Iris pigment epithelial cell (primary cell): ENCODE measurements at places on chromosomes 2 and 18.

DNA sequence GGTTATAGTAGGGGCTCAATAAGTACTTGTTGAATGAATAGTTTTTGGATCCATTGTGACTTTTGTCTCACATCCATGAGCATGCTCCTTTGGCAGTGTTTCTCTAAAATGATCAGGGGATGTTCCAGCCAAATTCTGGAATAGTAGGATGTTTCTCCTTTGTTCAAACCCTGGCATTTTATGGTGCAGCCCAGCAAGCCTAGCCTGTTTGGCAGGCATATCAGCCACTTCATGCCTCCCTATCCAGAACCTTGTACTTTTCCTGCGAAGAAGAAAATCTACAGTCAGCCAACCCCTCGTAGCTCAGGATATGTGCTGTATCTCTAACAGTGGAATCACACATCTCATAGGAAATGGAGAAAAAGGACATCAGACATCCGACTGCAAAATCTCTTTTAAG is 27.1 kb upstream of the RPRD1A start:
- DNase-seq = no peak

GRCh38 chr2:60095903-60096302 is 457.6 kb downstream of the BCL11A start:
- DNase-seq = no peak

DNA sequence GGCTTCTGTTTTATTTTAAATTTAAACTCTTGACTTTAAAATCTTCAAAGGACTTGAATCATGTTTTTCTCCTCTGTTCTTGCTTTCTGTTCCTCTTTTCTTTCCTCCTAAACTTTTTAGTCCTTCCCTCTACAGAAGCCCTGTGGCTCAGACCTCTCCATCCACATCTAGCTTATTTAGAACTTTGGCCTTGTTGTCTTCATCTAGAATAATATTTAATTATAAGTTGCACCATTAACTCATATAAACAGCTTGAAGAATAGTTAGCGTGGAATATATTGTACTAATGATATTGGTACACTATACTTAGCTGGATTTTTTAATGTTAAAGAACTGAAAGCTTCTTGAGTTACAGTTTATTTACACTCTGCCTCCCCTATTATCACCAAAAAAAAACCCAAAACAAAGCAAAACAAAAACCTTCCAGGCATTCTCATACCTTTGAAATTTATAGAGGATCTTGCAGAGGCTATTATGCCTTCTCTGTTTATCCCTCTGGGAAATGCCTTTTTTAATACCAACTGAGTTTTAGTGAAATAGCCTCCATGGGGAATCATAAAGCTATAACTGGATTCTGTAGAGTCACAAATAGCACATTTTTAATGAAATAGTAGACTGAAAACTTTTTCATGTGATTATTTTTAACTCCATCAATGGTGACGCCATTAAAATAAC is 9.2 kb upstream of the CCDC141 start:
- DNase-seq = no peak

- no peak for DNase-seq
Measured at GRCh38 chr2:151640087-151640486, 94.2 kb downstream of the NEB start.

- no peak for DNase-seq
Measured at GRCh38 chr2:7824211-7824610, 857.6 kb upstream of the ID2 start.

GRCh38 chr2:136510244-136510643 is 255.1 kb upstream of the THSD7B start:
- no peak for DNase-seq

- peak; percentile 18 for DNase-seq
Measured at GRCh38 chr2:29940706-29941105, 19.3 kb upstream of the ALK start.

- peak; percentile 96 for DNase-seq
Measured at GRCh38 chr18:400456-400855, 100.0 kb downstream of the COLEC12 start.
